ENCODE measurements at places on chromosomes 2 and 18.
A peak's percentile ranks its signal among the peaks of the same experiment; 100 is the strongest.

DNA sequence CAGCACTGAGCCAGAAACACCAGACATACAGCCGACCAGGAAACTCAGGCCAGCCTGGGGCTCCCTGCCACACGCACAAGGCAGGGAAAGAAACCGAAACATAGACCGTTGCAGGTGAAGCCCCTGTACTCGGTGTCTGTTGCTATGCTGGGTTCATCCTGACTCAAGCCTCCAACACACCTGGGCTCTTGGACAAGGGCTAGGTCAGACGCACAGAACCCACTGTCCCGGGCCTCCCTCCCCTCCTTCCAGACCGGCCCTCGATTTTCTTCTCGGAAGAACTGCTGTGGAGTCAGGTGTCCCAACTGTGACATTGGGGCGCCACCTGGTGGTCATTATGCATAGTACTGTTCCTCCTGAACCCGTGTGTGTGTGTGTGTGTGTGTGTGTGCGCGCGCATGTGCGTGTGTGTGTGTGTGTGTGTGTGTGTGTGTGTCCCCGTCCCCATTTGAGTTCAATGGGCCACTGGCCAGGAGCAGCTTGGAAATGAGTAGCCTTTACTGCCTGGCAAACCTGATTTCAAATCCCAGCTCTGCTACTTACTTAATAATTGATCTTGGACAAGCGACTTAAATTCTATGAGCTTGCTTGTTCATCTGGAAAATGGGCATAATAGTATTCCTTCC is 55.4 kb upstream of the GLI2 start:
- peak; percentile 67 for DNase-seq

DNA sequence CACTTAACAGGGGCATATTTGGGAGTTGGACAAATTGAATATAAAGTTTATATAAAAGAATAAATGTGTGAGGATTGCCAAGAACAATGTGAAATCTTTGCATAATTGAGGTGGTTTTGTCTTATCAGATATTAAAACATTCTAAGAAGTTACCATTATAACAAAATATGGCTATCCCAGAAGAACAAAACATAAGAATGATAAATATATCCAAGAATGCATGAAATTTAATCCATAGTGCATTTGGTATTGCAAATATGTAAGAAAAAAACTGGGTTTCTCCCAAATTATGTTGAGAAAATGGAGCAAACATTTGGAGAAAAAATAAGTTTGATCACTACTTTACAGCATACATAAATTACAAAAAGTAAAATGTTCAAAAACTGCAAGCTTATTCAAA is 562.4 kb downstream of the RNF144A start:
- no peak for DNase-seq

DNA sequence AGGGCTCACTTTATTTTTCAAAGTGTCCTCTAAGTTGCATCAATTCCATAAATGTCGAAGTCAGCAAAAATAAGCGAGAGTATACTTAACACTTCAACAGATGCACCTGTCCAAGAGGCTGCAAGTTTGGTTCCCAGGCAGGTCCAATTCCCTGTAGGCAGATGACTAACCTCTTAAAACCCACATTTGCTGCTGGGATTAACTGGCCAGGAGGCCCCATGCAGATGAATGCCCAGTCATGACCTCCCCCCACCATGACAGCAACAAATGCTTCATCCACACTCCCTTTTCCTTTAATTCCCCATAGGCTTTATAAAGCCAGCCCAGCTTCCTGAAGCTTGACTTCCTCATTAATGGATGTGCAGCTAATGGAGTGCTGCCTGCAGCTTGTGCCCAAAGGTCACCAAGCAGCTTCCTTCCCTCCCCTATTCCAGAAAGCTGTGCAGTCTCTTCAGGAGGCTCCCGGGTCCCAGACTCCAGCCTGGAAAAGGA is 35.7 kb downstream of the REEP1 start:
- DNase-seq: no peak

DNA sequence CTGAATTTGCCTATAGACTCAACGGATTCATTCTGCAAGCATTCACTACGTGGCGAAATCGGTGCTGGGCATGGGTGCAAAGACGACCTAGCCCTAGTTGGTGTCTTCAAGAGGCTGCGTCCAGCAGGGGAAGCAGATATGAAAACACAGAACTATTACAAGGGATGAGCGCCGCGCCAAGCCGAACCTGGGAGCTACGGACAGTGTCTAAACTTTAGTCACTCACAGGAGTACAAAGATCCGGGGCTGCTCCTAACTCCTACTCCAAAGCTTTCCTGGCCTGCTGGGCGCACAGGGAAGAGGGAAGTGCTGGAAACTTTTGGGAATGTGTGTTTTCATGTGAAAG is 732 bp upstream of the ANXA4 start:
- DNase-seq: peak; percentile 19

- no peak for DNase-seq
Measured at GRCh38 chr2:239770246-239770639, 254.9 kb downstream of the NDUFA10 start.

GRCh38 chr2:85130407-85130806 is 2.8 kb upstream of the TCF7L1 start:
- no peak for DNase-seq

- DNase-seq: no peak
Measured at GRCh38 chr2:208356846-208357574, 49.6 kb upstream of the PTH2R start.

GRCh38 chr2:46964835-46965560 is 49.4 kb upstream of the MCFD2 start:
- DNase-seq: no peak

DNA sequence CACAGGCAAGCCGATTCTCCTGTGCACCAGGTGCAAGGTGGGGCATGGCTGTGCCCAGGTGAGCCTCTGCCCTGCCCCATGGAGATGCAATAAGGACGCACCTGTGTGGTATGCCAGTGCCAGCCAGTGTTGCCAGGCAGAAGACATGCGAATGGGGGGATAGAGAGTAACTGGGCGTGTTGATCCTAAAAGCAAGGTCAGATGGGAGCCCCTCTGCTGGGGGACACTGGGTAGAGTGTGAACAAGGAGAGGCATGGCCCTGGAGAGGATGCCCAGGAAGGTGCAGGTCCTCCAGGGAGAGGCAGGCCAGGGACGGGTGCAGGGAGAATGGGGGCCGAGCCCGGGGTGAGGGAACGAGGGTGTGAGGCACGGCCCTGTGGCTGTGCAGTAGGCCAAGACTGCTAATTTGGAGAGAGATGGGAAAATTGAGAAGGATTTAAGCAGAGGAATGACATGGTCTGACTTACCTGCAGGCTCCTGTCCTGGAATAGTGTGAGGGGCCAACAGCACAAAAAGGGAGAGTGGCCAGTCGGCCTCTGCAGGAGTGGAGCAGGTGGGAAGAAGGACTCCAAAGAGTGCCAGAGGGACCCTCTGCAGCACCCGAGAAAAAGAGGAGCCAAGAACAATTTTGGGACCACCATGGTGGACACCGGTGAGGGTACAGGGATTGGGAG is 690.4 kb upstream of the HS6ST1 start:
- DNase-seq: no peak

DNA sequence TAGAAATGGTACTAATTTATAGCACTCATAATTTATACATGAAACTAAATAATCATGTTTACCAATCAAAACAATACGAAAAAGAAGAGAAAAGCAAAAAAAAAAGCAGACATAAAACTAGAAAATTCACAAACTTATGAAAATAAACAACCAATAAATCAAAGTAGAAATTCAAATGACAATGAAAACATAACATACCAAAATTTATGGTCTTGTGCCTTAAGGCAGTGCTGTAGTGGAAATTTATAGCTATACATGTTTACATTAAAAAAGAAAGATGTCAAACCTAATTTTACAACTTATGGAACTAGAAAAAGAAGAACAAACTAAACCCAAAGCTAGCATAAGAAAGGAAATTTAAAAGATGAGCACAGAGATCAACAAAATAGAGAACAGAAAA is 16.1 kb upstream of the SPR start:
- DNase-seq: no peak

DNA sequence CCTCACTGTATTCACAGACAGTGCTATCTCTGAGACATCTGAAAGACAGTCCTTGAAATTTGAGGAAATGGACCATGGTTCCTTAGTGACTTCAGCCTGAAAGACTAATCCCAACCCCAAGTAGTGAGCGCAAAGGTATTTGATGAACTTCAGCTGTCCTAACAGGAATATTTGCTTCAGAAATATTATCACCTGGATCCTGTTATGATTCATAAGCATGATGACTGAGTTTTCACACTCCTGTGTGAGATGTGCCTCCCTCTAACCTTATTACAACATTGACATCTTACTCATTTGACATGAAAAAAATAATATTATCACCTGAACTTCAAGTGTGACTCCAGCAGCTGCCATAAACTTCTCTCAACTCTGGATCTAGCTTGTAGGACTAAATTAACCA is 11.6 kb upstream of the MRPL19 start:
- DNase-seq: no peak

DNA sequence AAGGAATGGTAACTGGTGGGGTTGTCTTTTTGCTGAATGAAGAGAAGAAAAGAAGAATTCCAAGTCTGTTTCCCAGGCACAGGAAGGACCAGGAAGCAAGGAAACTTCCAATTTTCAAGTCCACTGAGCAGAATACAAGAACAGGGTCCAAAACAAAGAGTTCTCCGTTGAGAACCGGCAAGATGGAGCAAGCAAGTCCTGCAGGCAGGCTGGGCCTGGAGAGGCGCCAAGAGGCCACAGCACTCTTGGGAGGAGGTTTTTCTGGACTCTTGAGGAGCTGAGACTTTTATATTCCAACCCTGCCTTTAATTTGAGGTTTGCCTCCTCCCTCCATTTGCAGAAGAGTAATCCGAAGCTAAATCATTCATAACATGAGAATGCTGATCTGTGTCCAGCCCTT is 224.5 kb downstream of the IKZF2 start:
- DNase-seq: no peak

DNA sequence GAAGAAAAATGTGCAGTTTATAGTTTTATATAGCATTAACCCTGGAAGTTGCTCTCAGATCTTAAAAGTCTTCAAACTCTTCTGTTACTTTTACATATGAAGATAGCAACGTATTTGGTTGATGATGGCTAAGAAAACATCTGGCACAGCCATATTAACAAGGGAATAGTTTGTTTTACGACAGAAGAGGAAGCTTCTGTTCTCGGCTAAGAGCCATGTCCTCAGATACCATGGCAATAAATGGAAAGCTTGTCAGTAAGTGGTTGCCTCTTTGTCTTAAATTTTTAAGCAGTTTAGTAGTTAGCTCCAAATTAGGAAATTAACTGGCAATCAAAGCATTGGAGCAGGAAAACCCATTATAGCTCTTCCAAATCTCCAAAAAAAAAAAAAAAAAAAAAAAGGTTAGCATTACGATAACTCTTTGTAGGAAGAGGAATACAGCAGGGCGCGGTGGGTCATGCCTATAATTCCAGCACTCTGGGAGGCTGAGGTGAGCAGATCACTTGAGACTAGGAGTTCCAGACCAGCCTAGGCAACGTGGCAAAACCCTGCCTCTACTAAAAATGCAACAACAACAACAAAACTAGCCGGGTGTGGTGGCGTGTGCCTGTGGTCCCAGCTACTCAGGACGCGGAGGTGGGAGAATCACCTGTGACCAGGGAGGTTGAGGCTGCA is 4.5 kb upstream of the STON1 start:
- DNase-seq: no peak

DNA sequence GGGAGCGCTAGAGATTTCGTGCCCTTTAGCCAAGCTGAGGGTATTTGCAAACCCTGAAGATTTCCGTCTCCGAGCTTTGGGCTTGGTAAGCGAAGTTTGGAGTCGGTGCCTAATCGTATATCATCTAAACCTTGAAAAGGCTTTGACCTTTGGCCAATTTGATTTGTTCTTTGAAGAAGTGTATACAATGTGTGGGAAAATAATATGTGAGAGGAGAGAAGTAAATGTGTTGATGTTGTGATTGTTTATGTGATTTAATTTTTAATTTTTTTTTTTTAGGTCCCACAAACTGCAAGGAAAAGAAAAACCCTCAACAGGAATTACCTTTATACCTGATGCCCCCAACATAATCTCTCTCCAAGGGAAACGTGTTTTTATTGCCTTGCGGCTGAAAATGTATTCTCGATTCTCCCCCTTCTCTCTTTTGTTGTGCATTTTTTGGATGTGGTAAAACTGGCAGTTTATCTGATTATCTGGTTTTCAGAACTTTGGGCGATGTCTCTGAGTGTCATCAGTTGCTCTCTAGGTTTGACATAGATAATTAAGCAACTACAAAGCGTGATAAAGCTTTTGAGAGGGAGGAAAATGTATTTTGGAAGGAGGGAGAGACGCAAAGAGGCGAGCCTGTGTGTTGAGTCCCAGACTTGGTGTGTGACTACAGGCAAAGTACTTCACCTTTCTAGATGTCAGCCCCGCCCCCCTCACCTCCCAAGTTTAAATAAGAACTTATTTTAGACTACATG is 912 bp upstream of the FBXO11 start:
- DNase-seq: no peak

- DNase-seq: no peak
Measured at GRCh38 chr2:182444806-182445205, 18.0 kb upstream of the PDE1A start.

GRCh38 chr2:30134582-30134981 is 12.2 kb upstream of the YPEL5 start:
- DNase-seq: no peak

DNA sequence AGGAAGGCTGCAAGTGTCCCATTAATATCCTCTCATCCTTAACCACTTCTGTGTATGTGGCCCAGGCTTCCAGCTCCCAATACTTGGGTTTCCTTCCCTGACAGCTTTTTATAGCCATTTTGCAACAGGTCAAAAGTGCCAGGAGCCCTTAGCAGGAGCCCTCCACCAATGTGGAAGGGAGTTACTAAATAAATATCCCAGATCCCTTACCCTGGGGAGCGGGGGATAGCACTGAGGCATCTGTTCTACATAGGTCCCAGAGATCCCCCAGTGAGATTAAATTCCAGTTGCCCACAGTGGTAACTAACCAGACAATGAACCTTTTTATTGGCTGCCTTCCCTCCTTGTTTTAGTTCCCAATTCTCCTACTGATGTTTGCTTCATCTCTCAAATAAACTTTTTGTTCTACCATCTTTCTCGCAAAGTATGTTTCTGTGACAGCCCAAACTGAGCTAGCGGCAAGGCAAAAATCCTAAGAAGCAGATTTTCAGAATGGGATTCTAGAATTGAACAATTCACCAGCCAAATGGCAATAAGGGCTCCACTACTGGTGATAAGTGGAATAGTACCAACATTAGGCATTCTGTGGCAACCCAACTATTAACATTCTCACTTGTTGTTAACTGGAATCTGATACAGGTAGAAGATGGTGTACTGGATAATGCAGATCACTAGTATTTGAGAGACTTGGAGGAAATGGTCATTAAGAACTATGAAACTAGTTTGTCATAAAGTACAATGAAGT is 83.9 kb upstream of the MAPRE2 start:
- no peak for DNase-seq

DNA sequence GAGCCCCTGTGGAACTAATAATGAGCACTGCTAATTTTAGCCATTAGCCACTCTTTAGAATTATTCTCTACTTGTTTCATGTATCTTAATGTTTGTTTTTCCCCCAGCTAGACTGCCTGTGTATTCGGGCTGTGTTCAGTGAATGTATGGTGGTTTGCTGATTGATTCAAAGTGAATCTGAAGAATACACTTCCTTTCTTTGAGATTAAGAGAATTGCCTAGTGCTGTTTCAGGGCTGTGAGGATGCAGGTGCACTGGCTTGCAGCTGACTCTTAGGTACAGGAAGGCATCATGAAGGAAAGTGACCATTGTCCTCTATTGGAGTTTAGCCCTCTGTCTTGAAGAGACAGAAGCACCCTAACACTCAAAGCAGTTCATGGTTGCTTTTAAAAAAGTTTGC is 138.7 kb downstream of the CERS6 start:
- DNase-seq: no peak

- DNase-seq: no peak
Measured at GRCh38 chr2:224174990-224175389, 135.9 kb upstream of the SERPINE2 start.

All from stimulated activated CD4-positive, alpha-beta T cell treated with anti-CD3 and anti-CD28 coated beads, Interleukin-15, amount 100 ng/mL, for 48 hours (primary cell).